ENCODE measurements at places on chromosomes 2 and 18. TPM values are rescaled to one million over a fixed set of nuclear protein-coding genes. Genes with fewer than 3 reads are reported as not detected.

DNA sequence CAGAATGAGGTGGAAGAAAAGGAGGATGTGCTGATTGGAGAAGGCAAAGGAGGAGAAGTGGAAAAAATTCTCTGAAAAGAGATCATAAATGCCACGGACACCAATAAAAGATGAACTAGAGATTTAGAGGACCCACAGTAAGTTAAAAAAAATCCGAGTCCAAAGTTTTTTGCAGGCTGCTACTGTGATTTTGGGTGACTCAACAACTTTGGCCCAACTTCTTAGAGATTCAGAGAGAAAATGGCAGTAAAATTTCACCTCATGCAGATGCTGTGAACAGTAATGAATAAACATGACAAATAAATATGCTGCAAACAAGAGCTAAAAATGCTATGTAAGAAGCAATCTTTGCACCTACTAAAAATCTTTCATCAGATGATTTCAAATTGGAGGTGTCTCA lies 176.9 kb upstream of the SESTD1 start:
- DNase-seq, result no peak

- DNase-seq, result no peak
Measured at GRCh38 chr2:190404487-190404886, 3.7 kb upstream of the MFSD6 start.

GRCh38 chr2:139165601-139166000 lies 385.4 kb upstream of the NXPH2 start:
- no peak for DNase-seq

DNA sequence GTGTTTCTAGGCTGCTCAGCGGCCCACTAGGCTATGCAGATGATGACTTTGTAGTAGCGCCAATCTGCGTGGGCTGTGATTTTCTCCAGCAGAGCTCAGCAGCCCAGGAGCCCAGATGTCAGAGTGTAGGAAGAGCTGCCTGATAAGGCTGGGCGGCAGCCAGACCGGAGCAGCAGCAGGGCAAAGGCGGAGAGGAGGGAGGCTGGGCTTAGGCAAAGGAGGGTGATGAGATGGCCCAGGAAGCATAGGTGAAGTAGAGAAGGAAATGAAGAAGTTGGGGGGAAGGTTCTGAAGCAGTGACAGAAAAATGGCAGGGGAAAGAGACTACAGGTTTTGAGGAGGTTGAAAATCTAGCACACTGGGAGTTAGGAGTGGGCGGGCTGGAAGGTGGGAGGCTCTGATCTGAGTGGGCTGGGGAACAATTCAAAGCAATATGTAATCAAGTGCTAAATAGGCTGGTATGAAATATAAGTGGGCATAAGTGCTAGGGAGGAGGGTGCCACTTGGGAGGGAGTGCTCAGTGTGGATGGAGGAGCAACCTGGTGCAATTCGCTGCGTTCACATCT lies 50.6 kb upstream of the STPG4 start:
- DNase-seq, result no peak

- no peak for DNase-seq
Measured at GRCh38 chr2:40108851-40109250, 329.8 kb upstream of the THUMPD2 start.

GRCh38 chr2:145324748-145325147 lies 804.8 kb upstream of the ZEB2 start:
- no peak for DNase-seq

- no peak for DNase-seq
Measured at GRCh38 chr2:193517615-193518014, 1322.9 kb upstream of the TMEFF2 start.

DNA sequence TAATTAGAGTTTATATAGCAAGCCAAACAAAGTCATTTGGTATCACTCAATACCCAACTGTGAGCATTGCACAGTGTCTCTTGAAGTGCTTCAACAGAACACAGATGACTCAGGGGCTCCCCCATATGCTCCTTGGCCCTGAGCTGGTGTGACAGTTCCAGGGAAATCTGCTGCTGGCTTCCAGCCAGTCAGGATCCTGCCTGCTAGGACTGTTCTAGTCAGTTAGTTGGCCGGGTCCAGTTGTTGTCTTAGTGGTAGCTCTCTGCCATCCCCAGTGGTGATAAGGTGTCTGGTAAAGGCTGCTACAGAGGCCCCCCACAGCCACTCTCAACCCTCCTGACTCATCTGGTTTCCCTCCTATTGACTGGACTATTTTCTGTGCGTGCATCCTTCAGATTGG lies 100.3 kb downstream of the IRS1 start:
- no peak for DNase-seq

DNA sequence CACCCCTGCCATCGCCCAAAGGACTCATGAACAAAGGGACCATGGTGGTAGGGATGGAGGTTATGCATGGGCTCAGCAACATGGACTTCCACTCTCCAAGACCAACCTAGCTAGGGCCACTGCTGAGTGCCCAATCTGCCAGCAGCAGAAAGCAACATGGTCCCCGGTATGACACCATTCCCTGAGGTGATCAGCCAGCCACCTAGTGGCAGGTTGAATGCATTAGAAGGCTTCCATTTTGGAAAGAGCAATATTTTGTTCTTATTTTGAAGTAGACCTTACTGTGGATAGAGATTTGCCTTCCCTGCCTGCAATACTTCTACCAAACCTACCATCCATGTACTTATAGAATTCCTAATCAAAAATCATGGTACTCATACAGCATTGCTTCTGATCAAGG lies 99.8 kb downstream of the METTL4 start:
- DNase-seq, result no peak

DNA sequence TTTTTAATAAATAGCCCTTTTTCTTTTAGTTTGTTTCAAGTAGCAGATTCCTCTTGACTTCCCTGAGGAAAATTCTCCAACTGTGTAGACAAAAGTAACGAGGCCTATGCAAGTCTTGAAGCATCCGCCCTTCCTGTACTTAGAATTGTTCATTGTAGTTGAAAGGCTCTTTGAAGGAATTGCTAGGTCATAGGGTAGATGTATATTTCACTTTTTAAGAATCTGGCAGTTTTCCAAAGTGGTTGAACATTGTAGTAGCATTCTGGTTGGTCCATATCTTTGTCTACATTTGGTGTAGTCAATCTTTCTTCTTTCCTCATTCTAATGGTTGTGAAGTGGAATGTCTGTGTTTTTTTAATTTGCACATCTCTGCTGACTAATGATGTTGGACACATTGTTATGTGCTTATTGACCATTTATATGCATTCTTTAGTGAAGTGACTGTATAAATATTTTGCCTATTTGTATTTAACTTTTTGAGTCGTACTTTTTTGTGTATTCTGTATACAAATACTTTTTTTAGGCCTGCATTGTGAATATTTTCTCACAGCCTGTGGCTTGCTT lies 5.6 kb upstream of the SERPINB11 start:
- DNase-seq, result no peak

DNA sequence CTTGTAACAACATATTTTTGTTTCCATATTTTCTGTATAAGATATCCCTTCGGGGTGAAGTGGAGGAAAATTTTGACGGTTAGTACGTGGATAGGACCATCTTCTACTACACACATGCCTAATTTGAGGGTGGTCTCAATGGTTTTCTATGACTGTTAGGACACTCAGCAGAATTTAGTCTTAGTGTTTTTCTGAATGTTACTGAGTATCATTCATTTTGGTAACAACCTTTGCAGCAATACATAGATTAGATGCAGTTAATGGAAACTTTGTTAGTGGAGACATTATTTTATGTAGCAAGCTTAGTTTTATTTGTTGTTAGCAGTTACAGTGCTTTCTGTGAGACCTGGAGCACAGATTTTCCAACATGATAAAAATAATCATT lies 1.6 kb downstream of the ITGAV start:
- no peak for DNase-seq

GRCh38 chr2:173669888-173670287 lies 295.3 kb downstream of the SP3 start:
- no peak for DNase-seq

GRCh38 chr2:219118504-219118903 lies 42.1 kb downstream of the NHEJ1 start:
- no peak for DNase-seq

- DNase-seq, result no peak
Measured at GRCh38 chr2:205901491-205901890, 184.5 kb downstream of the INO80D start.

- no peak for DNase-seq
Measured at GRCh38 chr2:31893094-31893493, 117.7 kb downstream of the MEMO1 start.

GRCh38 chr2:150030436-150031190 lies 443.0 kb upstream of the MMADHC start:
- DNase-seq, result no peak

ALLC gene
- total RNA-seq, result not detected

DSG4 gene
- not detected for total RNA-seq

ADRA2B gene
- 9.4 TPM for total RNA-seq

CDH2 gene
- total RNA-seq, result 22.8 TPM

ZC3H6 gene
- 1.5 TPM for total RNA-seq

DSG2 gene
- 10.5 TPM for total RNA-seq

POMC gene
- 18.6 TPM for total RNA-seq

TUBA4A gene
- total RNA-seq, result 71.1 TPM

HDHD2 gene
- total RNA-seq, result 3.5 TPM

GKN1 gene
- total RNA-seq, result 1.9 TPM

ANKRD30B gene
- not detected for total RNA-seq

Data from ascending aorta (tissue), 2 donors.